ENCODE measurements at places on chromosomes 2 and 18. TPM values are rescaled to one million over a fixed set of nuclear protein-coding genes. Genes with fewer than 3 reads are reported as not detected.

The GALNT5 gene
- total RNA-seq: 2.4 TPM

The SERPINB3 gene
- total RNA-seq: 0.06 TPM

The HOXD13 gene
- 0.19 TPM for total RNA-seq

The EPHA4 gene
- total RNA-seq: 0.97 TPM

The RBM44 gene
- 0.09 TPM for total RNA-seq

The TEKT4 gene
- not detected for total RNA-seq

The CDK15 gene
- total RNA-seq: not detected

The UGT1A4 gene
- total RNA-seq: 0.07 TPM

The CASP10 gene
- 2.1 TPM for total RNA-seq

The LIPG gene
- total RNA-seq: 0.17 TPM

The RGPD3 gene
- 0.16 TPM for total RNA-seq

The MYO5B gene
- 8.7 TPM for total RNA-seq

The UGT1A8 gene
- 0.06 TPM for total RNA-seq

All from A549 treated with dexamethasone at 1 μM for 4 hours (cell line).